IPS DF 19.7 (cell line): ENCODE measurements at places on chromosomes 12 and 14.
A peak's percentile ranks its signal among the peaks of the same experiment; 100 is the strongest.

DNA sequence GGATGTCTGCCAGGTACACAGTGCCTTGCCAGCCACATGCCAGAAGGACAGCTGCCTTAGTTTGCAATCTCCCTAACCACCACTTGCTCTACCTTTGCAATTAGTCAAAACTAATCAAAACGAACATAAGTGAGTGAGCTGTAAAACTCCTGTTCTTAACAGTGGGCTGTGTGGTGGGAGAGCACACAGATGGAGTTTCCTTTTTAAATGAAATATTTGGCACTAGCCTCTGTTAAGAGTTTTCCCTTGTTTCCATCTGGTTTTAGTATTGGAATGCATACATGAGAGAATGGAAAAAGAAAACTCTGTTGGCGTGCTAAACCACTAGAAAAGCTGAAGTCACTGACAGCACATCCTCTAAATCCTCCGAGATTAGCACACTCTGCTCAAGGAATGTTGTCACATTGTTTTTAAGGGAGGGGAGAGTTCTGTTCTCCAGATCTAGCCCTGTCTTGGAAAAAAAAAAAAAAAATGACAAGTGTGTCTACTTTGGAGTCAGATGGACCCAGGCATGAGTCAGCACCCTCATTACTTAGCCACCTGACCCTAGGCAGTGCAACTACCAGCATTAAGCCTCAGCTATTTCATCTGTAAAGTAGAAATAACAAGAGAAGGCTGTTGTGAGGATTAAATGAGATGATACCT is 83.9 kb downstream of the STXBP6 start:
- no peak for DNase-seq

- DNase-seq, result no peak
Measured at GRCh38 chr12:40314927-40315326, 90.1 kb downstream of the LRRK2 start.

DNA sequence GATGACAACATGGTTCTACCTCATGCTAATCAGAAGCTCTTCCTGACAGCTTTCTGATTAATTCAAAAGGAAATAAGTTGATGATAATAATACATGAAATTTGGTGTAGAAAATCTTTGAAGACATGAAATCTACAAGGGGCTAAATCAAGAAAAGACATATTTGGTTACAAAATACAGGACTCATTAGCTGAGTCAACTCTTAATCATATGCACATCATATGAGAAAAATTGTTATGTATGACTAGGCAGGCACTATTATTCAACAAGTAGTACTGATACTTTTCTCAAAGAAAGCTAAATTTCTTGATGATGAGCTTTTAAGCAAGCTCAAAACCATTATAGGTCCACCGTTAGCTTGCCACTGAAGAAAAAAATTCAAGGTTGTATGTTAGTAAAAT is 7.1 kb downstream of the ABCC9 start:
- no peak for DNase-seq

GRCh38 chr14:70788898-70789297 is 20.4 kb downstream of the MAP3K9 start:
- no peak for DNase-seq

- DNase-seq, result no peak
Measured at GRCh38 chr14:28301179-28301578, 465.4 kb upstream of the FOXG1 start.

DNA sequence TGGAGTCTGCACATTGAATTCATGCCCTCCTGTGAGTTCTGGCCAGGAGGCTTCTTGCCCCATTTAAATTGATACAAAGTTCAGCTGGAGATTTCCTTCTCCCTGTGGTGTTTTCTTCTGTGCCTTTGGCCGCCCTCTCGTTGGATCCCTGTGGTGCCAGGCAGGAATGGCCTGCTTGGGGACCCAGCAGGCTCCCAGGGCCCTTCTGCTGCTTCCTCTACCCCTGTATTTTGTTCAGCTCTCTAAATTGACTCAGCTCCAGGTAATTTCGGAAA is 197.2 kb downstream of the FOXA1 start:
- DNase-seq, result no peak

DNA sequence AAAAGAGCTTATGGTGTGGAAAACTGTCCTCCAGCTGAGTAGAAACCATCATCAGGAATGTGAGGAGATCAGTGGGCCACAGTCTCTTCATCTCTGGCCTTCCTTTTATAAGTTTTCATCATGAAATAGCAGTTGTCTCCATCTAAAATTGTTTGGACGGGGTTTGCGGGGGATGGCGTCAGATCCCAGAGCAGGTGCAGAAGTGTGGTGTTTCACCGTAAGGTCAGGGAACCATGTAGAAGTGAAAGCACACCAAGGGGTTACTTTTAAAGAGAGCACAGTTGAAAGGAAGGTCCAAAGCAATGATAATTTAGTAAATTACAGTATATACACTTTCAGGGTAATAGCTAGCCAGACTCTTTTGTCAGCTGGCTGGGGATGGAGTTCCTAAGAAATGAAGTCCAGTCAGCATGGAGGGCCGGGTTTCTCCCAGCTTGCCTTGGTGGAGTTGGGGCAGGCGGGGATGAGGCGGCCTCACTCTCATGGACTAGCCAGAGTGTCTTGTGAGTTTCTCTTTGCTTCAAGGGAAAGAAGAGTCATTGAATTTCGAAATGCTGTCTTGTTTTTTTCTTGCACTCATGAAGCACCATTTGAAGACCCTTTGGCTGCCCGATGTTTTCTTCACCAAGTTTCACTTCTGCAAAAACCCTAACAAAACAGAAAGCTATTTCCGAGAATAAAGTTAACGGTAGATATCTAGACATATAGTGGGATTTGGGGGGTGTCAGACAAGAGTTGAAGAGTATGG is 100.6 kb downstream of the ETV6 start:
- no peak for DNase-seq

DNA sequence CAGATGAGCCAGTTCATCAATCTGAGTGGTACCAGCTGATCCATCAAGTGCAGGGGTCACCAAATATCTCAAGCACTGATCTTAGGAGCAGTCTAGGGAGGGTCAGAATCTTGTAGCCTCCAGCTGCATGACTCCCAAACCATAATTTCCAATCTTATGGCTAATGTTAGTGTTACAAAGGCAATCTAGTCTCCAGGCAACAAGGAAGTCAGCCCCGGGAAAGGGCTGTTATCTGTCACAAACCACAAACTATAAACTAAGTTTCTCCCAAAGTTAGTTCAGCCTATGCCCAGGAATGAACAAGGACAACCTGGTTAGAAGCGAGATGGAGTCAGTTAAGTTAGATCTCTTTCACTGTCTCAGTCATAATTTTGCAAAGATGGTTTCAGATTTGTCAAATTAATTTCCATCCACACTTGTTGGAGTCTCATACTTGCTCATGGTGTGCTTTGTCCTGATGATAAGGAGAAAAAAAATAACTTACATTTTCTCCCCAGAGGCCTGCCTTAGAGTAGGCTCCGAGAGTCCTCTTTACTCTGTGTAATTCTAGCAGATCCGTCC is 3.9 kb upstream of the ABHD4 start:
- no peak for DNase-seq

- no peak for DNase-seq
Measured at GRCh38 chr14:81474148-81474492, 59.5 kb downstream of the SEL1L start.

GRCh38 chr12:30829876-30830275 is 75.1 kb upstream of the CAPRIN2 start:
- DNase-seq, result no peak

DNA sequence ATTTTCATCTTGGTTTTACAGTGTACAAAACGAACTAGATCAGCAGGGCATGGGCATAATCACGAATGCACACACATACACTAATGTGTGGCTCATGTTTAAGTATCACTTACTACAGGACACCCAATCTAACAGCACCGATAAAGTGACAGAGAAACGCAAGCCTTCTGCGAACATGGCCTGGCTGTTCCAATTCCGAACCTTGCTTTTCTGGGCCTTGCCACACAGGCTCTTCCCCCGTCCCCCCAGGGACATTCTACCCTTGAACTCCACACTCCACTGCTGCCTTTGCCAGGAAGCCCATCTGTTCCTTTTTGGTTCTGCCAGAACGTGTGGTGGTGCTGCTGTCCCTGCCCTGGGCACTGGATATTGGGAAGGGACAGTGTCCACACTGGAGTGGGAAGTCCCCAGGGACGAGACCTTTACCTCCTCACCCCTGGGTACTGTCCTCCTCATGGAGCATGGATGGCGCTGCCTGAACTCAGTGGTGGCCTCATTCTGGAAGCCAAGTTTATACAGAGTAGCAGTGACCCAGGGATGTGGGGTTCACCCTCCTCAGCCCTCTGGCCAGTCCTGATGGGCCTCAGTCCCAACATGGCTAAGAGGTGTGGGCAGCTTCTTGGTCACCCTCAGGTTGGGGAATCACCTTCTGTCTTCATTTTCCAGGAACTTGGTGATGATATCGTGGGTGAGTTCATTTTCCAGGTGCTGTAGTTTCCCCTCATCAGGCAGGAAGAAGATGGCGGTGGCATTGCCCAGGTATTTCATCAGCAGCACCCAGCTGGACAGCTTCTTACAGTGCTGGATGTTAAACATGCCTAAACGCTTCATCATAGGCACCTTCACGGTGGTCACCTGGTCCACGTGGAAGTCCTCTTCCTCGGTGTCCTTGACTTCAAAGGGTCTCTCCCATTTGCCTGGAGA is 7.9 kb downstream of the SERPINA1 start:
- no peak for DNase-seq

- no peak for DNase-seq
Measured at GRCh38 chr12:123364532-123365024, at the start of gene SBNO1. Gene SBNO1 (minus strand): TSS chr12:123364847. CDS start chr12:123350441, 14,406 bp downstream.

- DNase-seq, result no peak
Measured at GRCh38 chr12:32230613-32230993, 124.0 kb downstream of the BICD1 start.

- DNase-seq, result peak; percentile 12
Measured at GRCh38 chr12:113818833-113819232, 147.3 kb downstream of the RBM19 start.

DNA sequence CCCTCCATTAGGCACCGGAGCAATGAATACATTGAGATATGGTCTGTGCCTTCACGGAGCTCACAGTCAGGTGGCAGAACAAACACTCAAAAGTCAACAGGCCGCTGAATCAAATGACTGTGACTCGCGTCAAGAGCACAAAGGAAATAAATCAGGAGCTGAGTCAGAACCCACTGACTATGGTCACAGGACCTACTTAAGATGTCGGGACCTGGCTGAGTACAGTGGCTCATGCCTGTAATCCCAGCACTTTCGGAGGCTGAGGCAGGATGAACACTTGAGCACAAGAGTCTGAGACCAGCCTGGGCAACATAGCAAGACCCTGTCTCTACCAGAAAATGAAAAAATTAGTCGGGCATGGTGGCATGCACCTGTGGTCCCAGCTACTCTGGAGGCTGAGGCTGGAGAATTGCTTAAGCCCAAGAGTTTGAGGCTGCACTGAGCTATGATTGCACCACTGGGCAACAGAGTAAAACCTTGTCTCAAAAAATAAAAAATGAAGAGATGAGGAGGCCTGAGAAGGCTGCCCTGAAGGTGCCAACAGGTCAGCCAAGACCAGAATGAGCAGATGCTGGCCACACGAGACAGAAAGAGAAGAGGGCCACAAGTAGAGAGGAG is 19.9 kb downstream of the TMEM233 start:
- DNase-seq, result no peak

DNA sequence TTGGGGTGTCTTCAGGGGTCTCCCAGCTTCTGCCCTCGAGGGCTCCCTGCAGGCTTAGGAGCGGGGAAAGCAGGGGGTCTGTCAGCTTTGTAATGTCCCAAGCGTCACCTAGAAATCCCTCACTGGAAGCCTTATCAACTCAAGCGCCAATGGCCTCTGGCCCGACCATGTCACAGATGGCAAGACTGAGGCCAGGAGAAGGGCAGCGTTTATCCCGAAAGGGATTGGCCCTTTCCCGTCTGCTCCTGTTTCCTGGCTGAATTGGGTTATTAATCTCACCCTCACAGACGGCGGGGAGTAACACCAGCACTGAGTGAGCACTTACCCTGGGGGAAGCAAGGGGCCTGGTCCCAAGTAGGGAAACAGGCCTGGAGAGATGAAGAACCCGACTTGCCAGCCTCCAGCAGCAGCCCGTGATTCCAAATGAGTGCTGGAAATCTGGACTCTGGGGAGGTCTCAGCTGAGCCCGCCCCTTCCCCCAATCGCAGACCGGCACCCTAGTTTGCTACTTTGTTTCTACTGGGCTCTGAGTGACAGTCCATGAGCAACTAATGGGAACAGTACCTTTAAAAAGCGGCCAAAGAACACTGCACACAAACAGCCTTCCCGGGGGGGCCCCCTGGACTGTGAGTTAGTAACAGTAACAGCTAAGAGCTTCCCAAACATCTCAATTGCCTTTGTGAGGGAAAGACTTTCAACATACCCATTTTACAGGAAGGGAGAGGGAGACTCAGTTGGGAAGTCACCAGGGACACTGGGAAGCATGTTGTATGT is 2.1 kb upstream of the NCOR2 start:
- DNase-seq, result no peak

- DNase-seq, result no peak
Measured at GRCh38 chr12:53756300-53757100, 4.7 kb upstream of the CISTR start.

DNA sequence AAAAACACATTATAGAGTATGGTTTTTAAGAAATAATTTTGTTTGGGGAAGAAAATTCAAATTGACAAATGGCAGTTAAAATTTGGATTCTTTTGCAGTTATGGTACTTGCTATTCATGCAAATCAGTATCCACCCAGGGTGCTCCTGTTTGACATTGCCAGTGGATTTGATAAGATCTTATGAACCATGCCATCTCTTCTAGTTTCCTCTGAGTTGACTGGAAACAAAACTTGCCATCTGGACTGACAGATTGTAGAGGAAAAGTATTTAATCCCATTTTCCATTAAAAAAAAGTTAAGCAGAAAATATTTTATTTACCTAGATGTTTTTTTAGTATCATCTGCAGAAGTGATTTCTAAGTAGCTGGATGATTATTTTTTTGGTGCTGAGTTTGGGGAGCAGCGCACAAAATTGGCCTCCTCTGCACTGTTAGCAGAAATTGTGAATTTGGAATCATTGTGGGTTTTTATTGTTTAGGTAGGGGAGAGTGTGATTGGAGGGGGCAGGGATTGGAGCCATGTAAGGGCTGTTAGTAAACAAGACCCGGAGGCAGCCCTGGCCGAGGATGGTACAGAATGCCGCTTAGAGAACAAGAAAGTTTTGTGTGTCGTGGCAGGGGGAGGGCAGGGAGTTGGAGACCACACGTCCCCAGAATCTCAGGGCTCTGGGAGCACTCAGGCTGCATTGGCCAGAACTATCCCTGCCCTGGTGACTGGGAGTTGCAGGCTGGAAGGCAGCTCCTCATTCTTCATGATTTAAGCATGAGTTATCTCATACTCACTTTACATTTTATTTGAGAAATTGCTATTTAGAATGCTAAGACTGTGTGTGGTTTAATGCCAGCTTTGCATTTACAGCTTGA is 56.6 kb downstream of the WDR20 start:
- no peak for DNase-seq

DNA sequence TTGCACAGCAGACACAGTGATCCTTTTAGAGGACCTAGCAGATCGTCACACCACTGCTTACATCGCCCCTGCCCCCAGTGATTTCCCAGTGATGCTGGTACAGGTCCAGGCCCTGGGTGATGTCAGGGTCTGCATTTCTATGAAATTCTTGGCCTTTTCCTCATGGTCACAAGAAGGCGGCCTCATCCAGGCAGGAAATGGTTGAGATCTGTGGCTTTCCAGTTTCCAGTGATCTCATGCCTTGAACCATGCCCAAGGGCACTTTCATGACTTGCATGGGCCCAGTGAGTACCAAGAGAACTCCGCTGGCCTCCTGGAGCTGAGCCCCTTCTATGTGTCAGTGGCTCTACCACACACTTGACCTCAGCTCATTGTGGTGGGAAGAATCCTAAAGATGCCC is 41.9 kb upstream of the BDKRB2 start:
- DNase-seq, result no peak
